T-helper 17 cell (primary cell): ENCODE measurements at places on chromosomes 4 and X.

GRCh38 chr4:4781936-4782707 is 77.3 kb upstream of the MSX1 start:
- DNase-seq, result no peak

DNA sequence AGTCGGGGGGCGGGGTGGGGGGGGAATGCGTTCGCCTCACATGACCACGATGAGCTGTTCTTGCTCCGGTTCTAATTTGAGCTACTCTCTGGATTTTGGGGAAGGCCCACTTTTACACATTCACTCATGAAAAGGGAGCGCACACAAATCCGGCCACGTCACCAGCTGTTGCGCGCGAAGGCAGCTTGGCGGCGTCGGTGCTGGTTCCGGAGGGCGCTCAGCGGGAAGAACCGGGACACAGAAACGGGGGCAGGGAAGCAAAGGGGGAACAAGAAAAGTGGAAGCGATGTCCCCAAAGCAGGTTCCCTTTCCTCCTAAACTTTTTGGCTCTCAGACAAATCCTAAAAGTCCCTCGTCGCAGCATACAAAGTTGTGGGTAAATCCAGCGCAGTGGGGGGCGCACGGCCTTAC is 605 bp downstream of the ANXA5 start:
- DNase-seq, result peak; percentile 35

DNA sequence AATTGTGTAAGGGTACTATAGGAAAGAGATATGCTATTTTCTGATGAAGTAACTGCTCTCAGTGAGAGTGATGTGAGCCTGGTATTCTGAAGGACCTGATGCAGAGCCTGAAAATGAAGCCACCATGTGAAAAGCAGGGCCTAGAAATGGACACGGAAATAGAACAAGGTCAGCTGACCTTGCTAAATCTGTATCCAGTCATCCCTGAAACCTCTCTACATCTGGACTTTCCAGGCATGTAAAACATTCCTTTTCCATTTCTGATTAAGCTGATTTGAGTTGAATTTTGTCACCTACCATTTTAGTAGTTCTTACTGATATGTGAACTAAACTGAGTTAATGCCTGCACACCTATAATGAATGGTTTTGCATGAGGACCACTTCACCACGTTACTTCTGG is 72.4 kb upstream of the NEIL3 start:
- DNase-seq, result no peak

- no peak for DNase-seq
Observed at GRCh38 chr4:182832352-182833120, 84.7 kb downstream of the DCTD start.

- no peak for DNase-seq
Observed at GRCh38 chrX:1306909-1307625, 29.5 kb upstream of the IL3RA start.

DNA sequence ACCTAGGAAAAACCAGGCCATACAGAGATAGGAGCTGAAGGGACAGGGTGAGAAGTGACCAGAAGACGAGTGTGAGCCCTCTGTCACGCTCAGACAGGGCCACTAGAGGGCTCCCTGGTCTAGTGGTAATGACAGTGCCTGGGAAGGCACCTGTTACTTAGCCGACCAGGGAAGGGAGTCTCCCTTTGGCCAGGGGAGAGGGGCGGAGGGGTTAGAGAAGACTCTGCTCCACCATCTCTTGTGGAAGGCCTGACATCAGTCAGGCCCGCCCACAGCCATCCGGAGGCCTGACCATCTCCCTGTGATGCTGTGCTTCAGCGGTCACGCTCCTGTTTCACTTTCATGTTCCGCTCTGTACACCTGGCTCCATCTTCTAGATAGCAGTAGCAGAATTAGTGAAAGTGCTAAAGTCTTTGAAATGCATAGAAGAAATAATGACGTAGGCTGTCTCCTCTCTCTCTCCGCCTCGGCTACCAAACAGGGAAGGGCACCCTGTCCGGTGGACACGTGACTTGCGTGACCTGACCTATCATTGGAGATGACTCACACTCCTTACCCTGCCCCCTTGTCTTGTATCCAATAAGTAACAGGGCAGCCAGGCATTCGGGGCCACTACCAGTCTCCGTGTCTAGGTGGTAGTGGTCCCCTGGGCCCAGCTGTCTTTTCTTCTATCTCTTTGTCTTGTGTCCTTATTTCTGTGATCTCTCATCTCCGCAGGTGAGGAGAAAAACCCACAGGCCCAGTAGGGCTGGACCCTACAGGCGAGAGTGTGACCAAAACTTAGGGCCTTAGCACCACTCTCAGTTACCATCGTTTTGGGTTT is 26.7 kb downstream of the HTT-AS start:
- peak; percentile 46 for DNase-seq

- no peak for DNase-seq
Observed at GRCh38 chrX:51053741-51054140, 143.2 kb downstream of the BMP15 start.

DNA sequence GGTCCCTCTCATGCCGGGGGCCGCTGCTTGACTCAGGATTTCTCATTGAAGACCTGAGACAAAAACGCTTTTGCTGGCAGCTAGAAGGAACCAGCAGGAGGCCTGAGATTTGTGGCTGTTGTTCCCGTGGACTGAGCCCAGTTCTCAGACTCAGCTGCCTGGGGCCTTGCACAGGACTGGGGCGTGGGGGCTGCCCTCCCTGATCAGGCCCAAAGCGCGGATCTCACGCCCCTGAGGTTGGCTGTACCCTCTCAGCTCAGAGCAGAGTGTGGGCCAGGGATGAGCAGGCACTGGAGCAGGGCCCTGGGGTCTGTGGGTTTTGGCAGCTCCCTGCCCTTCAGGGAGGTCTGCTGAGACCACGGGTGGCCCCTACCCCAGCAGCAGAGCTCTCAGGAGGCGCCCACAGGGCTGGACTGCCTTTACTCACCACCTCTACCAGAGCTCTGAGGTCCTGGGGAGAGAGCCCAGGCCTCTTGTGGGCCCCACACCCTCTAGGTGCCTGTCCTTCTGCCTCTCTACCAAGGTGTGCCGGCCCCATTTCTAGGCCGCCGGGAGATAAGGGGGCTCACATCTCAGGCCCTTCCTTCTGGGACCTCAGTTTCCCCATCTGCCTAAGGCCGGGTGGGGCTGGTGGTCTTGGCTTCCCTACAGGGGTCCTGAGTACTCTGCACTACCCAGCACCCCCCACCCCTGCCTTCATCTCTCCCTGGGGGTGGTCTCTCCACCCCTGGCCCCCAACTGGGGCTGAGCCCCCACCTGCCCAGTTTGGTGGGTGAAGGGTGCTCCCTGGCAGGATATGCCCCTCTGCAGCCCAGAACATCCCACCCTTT is 5.6 kb downstream of the MSANTD1 start:
- peak; percentile 5 for DNase-seq

GRCh38 chr4:122293374-122294365 is 85.1 kb upstream of the ADAD1 start:
- DNase-seq, result no peak

- DNase-seq, result no peak
Observed at GRCh38 chr4:40688446-40689095, 58.9 kb upstream of the RBM47 start.

- no peak for DNase-seq
Observed at GRCh38 chr4:89558147-89558546, 250.5 kb upstream of the GPRIN3 start.

DNA sequence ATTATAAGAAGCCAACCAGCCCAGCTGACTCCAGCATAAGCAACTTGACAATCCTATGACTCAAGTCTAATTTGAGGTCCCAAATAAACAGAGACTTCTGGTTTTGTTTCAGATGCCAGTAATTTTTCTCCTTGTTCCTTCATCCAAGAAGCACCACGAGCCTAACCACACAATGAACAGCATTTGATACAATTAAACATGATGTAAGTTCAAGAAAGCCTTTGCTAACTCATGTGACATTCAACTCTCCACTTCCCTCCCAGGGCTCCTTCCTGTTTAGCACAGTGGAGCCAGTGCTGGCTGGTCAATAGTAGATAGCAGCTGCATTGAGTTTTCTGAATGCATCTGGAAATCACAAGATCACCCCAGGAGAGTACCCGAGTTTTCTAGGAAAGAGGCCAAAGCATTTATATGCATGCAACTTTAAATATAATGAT is 206.3 kb downstream of the ARHGAP24 start:
- no peak for DNase-seq

DNA sequence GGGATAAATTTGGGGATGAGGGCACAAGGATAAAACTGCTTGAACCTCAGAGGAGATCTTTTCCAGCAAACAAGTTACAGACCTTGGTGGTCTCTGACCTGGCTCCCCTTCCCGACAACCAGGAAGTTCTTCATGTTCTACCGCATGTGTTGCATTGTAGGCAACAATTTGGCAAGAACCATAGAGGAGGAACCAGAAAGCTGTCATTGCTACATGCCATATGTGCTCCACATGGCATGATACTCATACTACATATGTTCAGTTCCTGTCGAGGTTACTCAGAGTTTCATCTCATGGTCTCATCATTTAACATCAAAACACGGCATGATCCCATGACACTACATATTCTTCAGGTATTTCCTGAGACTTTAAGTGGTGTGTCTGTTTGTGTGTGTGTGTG is 235.9 kb downstream of the OR13H1 start:
- DNase-seq, result no peak

DNA sequence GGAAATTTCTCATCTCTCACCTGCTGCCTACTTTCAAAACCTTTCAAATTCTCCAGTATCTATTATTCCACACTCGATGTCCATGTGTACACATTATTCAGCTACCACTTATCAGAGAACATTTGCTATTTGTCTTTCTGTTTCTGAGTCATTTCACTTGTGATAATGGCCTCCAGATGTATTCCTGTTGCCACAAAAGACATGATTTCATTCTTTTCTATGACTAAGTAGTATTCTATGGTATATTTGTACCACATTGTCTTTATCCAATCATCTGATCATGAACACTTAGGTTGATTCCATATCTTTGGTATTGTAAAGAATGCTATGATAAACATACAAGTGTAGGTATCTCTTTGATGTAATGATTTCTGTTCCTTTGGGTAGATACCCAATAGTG is 310.1 kb upstream of the SPOCK3 start:
- no peak for DNase-seq

- DNase-seq, result no peak
Observed at GRCh38 chr4:110106931-110107296, 91.5 kb downstream of the ELOVL6 start.
